ENCODE measurements at places on chromosomes 5 and 9. TPM values are rescaled to one million over a fixed set of nuclear protein-coding genes. Genes with fewer than 3 reads are reported as not detected.

- DNase-seq = no peak
Observed at GRCh38 chr5:143447983-143448382, 44.5 kb upstream of the NR3C1 start.

The GBGT1 gene
- 28.0 TPM for total RNA-seq

- DNase-seq = no peak
Observed at GRCh38 chr5:178176791-178177190, 10.4 kb downstream of the GMCL2 start.

GRCh38 chr5:125257057-125257972 is 510.9 kb upstream of the ZNF608 start:
- DNase-seq = no peak

DNA sequence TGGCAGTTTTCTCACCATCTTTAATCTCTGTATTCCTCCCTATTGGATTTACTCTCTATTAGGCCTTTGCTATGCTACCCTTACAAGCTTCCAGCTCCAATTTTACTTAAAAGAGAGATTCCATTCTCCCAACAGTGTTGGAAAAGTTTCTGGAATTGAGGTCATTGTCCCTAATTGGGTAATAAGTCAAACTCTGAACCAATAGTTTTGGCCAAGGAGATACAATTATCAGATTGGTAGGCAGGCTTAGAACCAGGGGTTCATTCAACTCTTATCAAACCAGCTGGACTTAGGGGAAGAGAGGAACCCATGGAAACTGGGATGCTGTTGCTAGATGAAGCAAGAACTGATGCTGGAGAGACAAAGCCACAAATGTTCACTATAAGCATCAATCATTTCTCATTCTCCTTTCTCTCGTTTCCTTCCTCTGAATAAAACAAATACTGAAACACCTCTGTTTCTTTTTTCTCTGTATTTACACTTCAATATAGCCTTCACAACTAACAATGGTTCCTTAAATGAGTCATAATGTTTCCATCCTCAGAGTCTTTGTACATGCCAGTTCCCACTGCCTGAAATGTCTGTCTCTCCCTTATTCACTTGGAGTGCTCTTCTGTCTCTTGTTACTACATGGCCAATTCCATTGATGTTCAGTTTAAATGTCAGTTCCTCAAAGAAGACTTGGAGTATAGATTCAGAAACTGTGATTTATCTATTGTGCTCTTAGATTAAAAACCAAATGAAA is 587.3 kb downstream of the GABRG2 start:
- DNase-seq = no peak

DNA sequence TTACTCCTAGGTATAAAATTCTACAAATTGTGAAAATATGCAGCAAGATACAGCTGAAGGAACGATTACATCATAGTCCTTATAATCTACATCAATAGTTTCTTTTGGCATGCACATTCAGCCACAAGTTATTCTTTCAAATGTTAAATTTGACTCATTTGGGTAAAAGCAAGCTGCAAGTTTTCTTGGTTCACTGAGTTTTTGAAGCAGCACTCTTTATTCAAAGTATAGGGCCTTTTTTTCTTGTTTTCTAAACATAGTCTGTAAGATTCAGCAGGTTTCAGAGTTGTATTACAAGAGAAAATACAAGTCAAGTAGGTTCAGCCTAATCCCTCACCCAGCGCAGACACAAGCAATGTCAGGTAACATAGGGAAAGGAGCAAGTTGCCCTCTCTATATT is 981.5 kb downstream of the PTPRD start:
- no peak for DNase-seq

The TTLL11 gene
- total RNA-seq = 5.3 TPM

The DROSHA gene
- total RNA-seq = 54.5 TPM

DNA sequence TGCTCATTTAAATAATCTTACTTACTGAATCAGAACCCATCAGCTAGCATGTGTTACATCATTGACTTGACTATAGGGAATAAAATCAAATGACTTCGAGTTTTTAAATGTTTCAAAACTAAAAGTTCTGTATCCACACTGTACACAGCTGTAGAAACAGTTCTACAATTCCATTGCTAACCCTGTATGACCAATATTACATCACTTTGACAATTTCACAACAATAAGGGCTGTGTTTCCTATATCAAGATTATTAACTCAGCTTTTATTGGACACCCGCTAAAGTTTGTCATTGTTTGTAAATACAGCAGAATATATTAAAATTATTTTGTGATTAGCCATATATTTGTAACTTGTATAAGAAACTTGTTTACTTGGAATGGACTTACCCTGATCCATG is 540.8 kb downstream of the PRELID2 start:
- DNase-seq = no peak

The CDC37L1 gene
- total RNA-seq = 11.7 TPM

DNA sequence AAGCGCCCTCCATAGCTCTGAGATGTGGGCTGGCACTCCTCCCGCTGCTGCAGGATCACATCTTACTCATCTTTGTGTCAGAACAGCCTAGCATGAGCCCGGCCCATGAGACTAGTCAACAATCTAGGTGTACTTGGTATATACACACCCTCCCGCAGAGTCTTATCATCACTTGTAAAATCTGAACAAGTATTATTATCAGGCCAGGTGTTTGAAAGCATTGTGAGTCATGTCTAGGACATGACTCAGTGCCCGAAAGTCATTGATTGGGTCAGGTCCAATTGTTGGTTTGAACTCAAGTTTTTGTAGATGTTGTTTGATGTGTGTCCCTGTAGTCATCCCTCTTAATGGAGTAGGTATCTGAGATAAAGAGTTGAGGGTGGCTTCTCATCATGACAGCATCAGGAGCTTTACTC is 108.7 kb downstream of the CFAP90 start:
- DNase-seq = no peak

GRCh38 chr5:157327771-157328170 is 61.8 kb downstream of the CYFIP2 start:
- DNase-seq = no peak

- no peak for DNase-seq
Observed at GRCh38 chr9:123599781-123600180, 243.8 kb downstream of the CRB2 start.

DNA sequence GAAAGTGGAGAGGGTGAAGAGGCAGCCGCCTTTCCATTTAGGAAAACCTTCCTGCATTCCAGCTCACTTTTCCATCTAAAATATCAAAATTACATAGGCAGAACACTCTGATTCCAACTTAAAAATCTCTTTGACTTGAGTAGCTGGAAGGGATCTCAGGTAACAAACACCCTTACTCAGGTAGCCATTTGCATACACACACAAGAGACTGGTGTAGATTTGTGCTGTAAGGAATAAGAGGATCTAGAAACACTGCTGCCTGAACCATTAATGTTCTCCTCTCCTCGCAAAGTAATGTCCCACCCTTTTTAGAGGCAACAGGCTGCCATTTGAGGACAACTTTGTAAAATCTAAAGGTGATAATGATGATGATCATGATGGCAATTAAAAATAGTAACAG is 53.5 kb downstream of the BNC2 start:
- DNase-seq = no peak

- no peak for DNase-seq
Observed at GRCh38 chr9:94822273-94822672, 95.8 kb downstream of the AOPEP start.

GRCh38 chr5:160619381-160619780 is 197.7 kb downstream of the PTTG1 start:
- no peak for DNase-seq

The NOL6 gene
- total RNA-seq = 15.5 TPM

The MVB12B gene
- total RNA-seq = 18.4 TPM

- DNase-seq = peak; percentile 42
Observed at GRCh38 chr5:90528601-90529193, 687 bp downstream of the LYSMD3 start.

DNA sequence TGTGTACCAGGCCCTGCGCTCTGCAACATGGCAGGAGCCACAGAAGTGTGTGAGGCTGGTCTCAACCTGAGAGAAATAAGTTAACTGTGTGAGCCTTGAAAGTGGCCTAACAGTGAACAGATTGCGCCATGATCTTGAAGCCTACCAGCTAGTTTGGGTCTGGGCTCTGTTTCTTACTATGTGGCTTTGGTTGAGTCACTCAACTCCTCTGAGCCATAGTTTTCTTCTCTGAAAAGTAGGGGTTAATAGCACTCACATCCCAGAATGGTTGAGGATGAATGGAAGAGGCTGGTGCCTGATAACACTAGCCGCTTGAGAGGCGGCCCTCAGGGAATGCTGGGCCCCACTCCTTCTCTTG is 121.5 kb downstream of the RGS3 start:
- no peak for DNase-seq

- no peak for DNase-seq
Observed at GRCh38 chr5:134642931-134643530, 5.6 kb upstream of the SEC24A start.

DNA sequence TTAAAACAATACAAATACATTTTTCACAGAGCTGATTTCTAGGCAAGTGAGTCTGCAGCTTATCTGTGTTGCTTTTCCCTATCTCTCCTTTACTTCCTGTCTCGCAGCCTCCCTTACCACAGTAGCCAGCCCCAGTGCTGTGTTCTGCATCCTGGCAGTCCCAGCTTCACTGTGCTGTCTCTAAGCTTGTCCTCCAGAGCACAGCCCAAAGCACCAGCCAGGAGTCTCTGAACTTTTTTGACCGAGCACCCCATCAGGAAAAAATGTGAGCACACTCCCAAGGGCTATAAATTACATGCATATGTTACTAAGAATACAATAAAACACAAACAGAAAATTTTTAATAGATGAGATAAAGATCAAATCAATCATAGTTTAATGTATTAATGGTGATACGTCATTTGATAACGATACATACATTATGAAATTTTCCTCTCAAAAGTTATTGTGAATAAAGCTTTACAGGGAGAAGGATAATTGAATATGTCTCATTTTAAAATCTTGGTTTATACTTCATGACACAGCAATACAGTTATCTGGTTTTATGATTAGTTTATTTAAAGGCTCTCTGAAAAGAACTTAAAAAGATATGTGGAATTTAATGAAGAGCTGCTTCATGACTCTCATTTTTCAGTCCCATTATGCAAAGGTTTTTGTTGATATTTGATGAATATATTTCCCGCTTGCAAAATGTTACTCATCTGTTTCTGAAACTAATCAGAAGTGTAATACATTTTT is 7.3 kb upstream of the RHOBTB3 start:
- no peak for DNase-seq

GRCh38 chr5:173451031-173451430 is 122.8 kb upstream of the STC2 start:
- peak; percentile 36 for DNase-seq

- DNase-seq = peak; percentile 49
Observed at GRCh38 chr5:143495821-143496275, 92.4 kb upstream of the NR3C1 start.

DNA sequence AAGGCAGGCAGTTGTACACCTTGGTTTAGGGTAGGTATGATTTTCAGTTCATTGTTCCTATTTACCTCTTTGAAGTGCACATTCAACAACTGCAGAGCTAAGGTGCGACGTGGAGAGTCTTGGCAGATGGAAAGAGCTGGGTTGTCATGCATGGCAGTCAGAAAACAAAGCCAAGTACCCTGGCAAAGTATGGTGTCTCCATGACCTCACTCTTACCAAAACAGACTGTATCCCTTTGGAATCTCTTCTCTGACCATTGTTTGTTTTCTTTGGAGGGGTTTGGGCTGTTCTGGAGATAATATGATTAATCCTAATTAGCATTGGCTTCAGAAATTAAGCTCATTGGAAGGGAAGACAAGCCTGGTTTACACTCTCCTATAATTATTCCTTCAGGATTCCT is 665.7 kb downstream of the DNAH5 start:
- DNase-seq = no peak

DNA sequence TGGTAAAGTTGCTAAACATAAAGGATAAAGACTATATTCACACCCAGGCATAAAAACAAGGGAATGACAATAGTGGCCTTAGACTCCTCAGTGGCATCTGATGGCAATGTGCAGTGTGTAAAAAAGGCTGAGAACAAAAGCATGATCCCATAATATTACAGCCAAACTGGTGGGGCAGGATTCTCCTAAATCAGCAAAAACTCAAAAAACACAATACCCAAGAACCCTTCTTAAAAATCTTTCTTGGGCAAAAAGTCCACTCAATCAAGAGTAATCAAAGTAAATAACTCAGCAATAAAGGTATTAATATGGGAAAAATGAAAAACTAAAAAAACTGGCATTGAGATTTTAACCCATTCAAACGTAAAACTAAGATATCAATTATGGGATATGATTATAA is 1.6 kb upstream of the MOCS2 start:
- no peak for DNase-seq

The NSG2 gene
- total RNA-seq = 0.05 TPM

DNA sequence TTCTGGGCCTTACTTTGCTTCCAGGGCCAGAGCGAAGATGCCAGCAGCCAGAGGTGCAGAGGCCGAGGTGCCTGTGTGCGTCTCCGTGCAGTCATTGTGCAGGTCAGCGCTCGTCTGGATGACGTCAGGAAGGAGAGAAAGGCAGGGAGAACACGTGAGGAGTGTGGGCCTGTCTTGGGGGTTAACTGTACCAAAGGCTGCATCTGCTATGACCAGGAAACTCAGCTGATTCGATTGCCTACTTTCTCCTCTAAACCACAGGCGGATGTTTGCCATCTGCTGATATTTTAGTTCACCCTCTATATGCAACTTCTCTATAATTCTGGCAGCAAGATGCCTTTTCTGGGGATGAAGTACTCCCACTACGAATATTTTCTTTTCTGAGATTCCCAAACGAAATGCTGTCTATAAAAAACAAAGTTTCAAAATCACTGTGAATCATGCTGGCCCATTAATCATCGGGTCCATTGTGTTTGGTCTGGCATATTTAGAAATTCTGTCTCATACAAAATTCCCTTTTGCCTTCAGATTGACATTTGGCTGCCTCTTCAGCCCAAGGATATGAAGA is 24.8 kb downstream of the PCSK1 start:
- DNase-seq = peak; percentile 91

The CCDC107 gene
- total RNA-seq = 12.4 TPM

DNA sequence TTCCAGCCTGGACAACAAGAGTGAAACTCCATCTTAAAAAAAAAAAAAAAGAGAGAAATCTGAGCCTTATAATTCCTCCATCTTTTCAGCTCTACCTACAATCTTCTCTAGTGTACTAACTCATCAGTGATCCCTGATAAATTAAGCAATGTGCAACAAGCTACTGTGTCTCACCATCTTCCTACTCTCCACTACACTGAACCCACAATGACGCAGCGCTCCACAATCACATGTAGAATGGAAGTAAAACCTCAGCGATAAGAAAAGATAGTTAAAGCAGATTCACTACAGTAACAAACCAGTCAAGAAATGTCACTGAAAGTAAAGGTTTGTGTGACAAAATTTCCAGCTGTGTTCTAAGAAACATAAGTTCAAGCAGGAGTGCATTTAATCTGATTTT is 13.5 kb downstream of the ABCA1 start:
- no peak for DNase-seq

The TAF11L5 gene
- not detected for total RNA-seq

The CDH12 gene
- not detected for total RNA-seq

DNA sequence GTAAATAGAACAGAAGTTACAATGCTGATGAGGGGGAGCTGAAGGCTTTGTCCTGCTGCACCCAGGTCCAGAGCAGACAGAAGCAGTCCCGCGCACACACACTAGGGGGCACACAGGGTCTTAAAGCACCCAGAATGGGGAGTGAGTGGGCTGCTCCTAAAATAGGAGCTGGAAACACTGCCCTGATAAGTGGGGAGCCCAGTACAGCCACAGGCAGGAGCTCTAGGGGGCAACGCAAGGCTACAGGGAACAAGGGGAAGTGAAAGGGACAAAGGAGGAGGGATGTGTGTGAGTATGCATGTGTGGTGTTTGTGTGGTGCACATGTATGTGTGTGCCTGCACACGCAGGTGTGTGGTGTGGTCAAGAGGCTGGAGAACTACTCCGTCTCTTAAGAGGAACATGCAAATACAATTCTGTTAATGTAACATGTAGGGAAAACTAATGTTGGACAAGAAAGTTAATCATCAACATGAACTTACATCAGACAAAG is 191.5 kb downstream of the ROR2 start:
- DNase-seq = peak; percentile 53

The OR1L1 gene
- not detected for total RNA-seq

All from dermis blood vessel endothelial cell (primary cell).